Inflammatory macrophage (primary cell): ENCODE measurements at places on chromosomes 16 and 17.

DNA sequence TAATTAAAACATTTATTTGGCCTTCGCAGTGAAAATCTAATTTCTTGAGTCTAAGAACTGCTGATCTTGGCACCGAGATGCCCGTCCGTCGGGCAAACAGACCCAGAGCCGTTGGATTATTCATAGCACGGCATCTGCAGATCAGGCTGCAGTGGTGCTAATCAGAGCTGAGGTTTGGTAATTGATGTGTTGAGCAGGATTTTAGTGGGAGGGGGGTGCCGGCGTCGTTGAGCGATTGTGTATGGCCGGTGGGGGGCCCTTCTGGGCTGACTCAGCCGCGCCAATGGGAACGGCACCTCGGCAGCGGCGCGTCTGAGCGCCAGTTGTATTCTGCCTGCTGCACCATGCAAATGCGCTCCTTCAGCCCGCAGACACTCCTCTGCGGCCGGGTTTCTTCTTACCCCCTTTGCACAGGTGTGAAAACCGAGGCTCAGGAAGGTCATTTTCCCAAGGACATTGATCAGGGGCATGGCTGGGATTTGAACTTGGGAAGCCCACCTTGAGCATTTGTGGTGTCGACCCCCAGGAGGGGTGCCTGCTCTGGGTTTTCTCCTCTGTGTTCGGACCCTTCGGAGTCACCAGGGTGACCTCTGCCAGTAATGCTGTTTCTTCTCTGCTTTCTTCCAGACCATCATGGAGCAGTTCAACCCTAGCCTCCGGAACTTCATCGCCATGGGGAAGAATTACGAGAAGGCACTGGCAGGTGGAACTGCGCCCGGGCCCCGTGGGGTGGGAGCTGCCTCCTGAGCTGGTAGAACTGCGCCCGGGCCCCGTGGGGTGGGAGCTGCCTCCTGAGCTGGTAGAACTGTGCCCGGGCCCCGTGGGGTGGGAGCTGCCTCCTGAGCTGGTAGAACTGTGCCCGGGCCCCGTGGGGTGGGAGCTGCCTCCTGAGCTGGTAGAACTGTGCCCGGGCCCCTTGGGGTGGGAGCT is 18.4 kb downstream of the BAIAP2 start:
- no peak for DNase-seq

DNA sequence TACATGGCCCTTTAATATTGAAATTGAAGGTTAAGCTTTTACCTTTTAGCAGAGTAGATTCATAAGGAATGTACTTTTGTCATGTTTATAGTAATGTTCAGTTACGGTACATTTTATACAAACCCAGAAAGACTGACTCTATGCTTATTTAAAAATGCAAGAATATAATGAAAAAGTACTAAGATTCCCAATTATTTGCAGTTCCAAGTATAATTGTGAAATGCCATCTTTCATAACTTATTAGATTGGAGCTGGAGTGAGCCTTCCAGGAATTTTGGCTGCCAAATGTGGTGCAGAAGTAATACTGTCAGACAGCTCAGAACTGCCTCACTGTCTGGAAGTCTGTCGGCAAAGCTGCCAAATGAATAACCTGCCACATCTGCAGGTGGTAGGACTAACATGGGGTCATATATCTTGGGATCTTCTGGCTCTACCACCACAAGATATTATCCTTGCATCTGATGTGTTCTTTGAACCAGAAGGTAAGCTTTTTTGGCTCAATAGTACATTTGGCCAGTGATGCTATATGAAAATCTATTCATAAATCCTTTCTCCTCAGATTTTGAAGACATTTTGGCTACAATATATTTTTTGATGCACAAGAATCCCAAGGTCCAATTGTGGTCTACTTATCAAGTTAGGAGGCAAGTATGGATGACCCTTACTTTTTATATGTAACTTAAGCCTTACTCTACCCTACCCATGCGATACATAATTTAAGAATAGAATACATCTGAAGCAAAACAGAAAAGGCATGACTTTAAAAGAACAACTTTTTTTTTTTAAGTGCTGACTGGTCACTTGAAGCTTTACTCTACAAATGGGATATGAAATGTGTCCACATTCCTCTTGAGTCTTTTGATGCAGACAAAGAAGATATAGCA is 4.2 kb downstream of the SRSF2 start:
- no peak for DNase-seq

GRCh38 chr16:86971251-86971650 is 345.9 kb downstream of the C16orf95 start:
- no peak for DNase-seq

GRCh38 chr17:34645594-34645993 is 66.2 kb downstream of the TMEM132E start:
- DNase-seq: no peak

DNA sequence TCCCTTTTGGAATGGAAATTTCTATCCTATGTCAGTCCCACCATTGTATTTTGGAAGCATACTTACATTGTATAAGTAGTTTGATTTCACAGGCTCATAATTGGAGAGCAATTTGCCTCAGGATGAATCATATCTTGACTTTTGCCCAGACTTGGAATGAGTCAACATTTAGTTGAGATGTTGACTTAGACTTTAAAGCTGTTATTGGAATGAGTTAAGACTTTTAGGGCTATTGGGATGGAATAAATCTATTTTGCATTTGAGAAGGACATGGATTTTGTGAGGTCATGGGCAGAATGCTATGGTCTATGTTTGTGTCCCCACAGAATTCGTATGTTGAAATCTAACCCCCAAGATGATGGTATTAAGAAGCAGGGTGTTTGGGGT is 12.2 kb upstream of the ZNF594 start:
- DNase-seq: no peak

GRCh38 chr17:45646288-45646988 is 137.7 kb upstream of the CRHR1 start:
- DNase-seq: peak; percentile 3

DNA sequence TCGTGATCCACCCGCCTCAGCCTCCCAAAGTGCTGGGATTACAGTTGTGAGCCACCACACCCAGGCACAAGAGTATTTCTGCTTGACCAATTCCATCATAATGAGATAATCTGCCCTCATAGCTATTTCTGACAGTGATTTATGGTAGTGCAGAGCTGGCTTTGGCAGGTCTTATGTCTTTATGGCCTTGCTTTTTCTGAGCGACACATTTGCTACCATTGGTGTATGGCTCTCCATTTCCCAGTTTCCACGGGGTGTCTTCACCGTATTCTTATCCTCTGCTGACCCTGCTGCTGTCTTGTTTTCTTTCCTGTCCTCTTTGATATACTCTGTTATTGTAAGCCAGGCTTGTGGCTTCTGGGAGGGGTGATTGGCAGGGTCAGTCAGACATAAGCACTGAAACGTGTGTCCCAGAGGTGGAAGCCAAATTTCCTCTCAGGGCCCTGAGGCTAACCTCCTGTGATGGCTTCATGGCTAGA is 161.1 kb upstream of the TBX2 start:
- no peak for DNase-seq

DNA sequence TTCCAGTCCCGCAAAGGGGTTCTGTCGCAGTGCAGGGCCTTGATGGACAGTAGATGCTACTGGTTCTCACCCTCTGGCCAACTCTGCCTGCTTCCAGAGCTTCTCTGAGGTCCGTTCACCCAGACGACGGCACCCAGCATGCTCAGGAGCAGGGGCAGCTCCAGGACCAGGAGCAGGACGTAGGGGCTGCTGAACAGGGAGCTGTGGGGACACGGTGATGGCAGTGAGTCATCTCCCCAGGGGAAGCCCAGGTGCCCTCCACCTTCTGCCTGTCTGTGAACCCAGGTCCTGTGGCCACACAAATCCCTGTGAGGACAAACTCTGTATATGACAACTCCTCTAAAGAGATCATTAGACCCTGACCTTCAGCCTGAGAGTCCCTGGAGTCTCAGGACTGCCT is 3.4 kb upstream of the CD300C start:
- DNase-seq: no peak

- DNase-seq: no peak
Observed at GRCh38 chr17:50785946-50786570, 18.7 kb upstream of the ANKRD40CL start.

- no peak for DNase-seq
Observed at GRCh38 chr17:2421315-2422147, 20.7 kb upstream of the MNT start.

DNA sequence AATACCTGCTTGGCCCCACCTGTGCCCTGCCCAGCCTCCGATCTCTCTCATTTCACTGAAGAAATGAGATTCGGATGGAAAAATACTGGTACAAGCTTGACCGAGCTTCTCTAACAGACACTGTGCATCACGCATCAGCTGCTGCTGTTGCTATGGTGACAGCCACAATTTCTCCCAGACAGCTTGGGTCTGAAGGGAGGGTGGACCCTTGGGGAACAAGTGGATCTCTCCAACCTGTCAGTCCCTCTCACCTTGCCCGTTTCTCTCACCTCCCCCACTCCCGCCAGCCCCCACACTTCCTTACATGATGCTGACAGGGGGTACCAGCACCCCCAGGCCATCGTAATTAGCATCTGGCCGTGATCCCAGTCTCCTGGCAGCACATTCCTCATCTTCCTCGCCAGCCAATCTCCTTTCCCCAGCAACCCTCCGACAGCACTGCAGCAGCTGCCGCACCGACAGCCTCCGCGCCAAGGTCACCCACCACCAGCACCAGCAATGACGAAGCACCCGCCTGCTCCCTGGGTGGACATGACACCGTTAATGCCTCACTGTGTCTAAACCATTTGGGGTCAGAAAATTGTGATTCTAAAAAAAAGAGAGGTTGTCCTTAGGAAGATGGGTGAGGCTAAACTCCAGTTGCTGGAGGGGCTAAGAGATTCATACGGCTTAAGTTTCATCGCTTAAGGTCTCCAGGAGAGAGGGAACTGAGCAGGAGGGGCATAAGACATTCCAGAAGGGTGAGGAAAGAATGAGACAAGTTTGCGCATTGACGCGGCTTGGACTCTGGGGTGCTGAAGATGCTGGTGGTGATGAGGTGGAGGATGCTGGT is 58.6 kb upstream of the TNRC6A start:
- DNase-seq: no peak

DNA sequence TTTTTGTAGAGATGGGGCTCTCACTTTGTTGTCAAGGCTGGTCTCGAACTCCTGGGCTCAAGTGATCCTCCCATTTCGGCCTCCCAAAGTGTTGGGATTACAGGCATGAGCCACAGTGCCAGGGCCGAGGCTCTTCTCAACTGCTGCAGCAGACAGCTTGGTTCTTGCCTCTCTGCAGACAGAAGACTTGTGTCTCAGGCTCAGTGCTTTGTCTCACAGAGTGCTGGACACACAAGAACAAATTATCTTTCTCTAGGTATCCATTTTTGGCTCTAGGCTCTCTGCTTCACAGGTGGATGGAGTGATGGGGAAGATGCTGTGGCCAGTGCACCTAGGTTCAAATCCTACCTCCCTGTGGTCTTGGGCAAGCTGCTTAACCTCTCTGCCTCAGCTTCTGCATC is 80.8 kb upstream of the RNU2-1 start:
- no peak for DNase-seq

DNA sequence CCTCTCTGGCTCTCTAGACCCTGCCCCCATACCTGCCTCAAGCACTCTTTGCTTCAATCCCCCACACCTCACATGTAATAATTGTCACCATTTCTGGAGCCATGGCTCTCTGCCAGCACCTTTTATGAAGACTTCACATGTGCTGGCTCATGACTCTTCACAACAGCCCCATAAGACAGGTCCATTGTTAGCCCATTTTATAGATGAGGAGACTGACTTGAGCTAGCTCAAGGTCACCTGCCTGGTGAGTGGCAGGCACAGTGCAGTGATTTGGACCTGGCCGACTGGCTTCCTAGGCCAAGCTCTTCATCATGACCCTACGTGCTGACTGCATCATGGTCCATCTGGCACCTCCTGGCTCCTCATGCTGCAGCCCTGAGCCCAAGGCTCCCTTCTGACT is 25.0 kb downstream of the FAM20A start:
- DNase-seq: no peak

DNA sequence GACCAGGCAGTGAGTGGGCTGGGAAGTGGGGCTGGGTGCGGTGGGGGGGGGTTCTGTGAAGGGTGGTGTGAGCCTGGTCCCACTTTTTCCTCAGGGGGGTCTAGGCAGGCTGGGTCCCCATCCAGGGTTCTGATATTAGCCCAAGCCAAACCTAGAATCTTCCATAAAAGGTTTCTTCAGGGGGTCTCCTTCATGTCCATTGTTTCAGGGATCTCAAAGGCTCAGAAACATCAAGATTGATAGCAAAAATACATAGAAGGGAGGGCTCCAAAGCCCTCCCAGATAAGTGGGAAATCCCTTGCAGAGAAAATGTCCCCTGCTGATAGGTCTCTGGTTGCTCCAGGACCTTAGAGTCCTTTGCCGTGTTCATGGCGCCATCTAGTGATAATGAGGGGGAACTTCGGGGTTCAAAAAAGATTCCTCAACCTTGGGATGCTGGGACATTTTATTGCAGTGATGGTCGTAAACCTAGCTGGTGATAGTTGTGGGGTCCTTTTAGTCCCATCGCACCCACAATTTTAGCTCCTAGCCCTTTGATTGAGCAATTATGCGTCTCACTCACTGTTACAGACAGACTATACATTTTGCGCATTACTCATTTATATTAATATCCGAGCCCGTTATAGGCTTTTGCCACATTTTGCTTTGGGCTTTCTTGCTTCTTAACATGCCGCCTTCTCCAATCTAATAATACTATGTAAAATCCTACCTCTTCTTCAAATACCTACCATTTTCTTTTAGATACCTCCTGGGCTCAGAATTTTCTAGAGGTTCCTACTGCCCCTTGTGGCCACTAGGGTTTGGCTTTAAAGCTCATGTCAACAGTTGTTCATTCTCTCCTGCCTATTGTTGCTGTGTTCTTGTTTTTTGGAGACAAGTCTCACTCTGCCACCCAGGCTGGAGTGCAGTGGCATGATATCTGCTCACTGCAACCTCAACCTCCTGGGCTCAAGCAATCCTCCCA is 35.1 kb downstream of the IGF2BP1 start:
- DNase-seq: peak; percentile 73

- peak; percentile 89 for DNase-seq
Observed at GRCh38 chr17:62892870-62893338, 73.1 kb upstream of the TANC2 start.

- DNase-seq: no peak
Observed at GRCh38 chr16:70725024-70725911, 39.4 kb upstream of the MTSS2 start.

DNA sequence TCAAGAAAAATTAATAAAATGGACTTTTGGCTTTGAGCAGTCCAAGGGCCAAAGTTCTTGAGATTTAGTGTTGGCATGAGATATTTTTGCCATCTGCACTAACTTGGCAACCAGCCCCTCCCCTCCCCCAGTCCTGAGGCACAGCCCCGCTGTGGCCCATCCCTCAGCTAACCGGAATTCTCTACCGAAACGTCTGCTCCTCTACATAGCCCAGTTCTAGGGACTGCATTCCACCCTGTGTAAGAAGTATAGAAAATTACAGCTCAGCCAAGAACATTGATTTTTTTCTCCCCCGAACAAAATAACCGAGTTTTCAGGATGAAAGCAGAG is 97.5 kb downstream of the AMFR start:
- no peak for DNase-seq

GRCh38 chr17:45958994-45959665 is 39.9 kb upstream of the STH start:
- DNase-seq: no peak

DNA sequence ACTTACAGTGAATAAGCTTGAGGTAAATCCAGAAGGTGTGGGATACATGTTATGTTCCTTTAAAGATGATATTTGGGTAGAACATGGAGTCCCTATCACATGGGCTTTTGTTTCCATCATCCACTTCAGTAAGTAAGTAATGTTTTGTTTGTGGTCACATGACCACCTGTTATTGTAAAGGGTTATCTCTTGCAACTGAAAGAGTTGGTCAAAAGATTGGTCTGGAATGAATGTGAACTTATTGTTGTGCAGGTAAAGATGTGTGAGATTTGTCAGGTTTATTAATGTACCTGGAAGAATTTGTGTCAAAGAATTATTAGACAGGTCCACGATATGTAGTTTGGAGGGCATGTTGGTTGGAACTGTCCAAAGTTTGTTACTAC is 1.6 kb downstream of the OMG start:
- DNase-seq: no peak
